ENCODE measurements at places on chromosomes 3 and 15. TPM values are rescaled to one million over a fixed set of nuclear protein-coding genes. Genes with fewer than 3 reads are reported as not detected.

Gene ADPRH
- total RNA-seq = 1.3 TPM

Gene SLC35A5
- total RNA-seq = 45.7 TPM

Gene CPLX3
- not detected for total RNA-seq

DNA sequence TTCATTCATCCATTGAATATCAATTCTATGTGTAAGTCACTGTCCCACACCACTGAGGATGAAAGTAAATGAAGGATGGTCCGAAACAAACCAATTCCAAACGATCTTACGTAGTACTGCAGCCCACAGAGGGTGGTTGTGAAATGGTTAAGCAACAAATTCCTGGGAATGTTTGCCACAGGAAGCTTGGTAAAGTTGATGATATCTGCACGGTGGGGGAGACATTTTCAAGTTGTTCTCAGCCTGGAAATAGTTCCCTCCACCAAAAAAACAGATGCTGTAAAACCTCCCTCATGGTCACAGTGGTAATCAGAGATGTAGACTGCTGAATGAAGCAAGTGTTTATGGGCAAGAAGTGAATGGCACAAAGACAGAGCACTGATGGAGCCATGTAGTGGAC, 35.9 kb upstream of the BNC1 start:
- DNase-seq = no peak

DNA sequence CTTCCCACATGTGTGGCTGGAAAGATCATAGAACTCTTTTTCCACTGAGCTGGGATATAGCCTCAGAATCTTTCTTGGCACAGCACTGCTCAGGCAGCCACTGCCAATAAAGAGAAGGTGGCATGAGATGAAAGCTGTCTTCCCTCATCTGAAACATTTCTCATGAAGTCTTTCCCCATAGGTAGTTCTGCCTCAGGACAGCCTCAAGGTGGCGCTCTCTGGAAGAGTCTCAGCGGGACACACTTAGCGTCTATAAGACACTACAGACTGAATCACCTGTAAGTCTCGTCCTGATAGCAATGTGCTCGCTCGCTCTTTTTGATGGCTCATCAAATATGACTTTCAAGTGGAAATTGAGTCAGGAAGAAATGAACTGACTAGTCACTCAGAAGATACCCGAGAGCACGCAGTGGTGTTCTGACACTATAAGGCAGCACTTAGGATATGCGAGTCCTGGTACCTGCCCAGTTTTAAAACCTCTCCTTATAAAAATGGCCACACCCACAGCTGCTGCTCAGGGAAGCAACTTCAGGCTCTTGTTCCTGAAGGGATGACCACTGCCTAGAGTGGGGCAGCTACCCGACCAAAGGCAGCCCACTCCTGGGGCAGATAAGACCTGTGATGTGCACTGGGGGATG, 269.5 kb downstream of the SUCLG2 start:
- no peak for DNase-seq

- DNase-seq = no peak
Observed at GRCh38 chr3:172018364-172018763, 21.0 kb upstream of the FNDC3B start.

GRCh38 chr15:28984421-28985315, 98.9 kb downstream of the APBA2 start:
- DNase-seq = peak; percentile 74

- no peak for DNase-seq
Observed at GRCh38 chr3:185709251-185709955, 115.4 kb downstream of the IGF2BP2 start.

DNA sequence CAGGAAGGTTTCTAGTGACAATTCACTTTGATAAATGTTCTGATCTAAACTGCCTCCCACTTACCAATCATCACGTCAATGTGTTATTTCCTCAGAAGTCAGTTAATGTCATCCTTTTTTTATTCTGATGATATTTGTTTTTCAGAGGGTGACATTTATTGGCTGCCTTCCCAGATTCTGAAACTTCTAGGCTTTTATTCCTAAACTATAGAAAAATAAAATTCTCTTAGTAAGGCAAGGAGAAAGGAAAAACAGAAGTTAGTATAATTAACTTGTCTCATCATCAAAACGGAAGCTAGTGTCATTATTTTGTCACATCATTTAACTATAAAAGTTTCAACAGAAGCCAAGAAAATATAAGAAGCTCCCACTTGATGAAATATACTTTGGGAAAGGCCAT, 100.0 kb upstream of the C3orf80 start:
- no peak for DNase-seq

- no peak for DNase-seq
Observed at GRCh38 chr3:59280113-59280512, 230.3 kb upstream of the CFAP20DC start.

DNA sequence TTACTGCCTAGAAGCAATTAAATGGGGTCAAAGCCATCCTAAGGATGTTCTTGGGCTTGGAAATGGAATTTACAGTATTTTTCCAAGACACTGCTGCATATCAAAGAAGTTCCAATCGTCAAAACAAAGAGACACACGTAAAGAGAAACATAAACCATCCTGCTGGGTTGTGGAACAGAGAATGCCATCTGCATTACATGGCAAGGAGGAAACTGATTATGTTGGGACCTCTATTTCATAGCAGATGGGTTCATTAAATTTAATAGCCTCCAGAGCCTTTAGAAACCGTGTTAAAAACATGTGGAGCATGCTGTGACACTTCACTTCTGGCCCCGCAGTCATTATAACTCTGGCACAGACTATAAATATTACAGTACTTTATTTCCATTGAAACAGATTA, 154.6 kb downstream of the LRTM1 start:
- no peak for DNase-seq

DNA sequence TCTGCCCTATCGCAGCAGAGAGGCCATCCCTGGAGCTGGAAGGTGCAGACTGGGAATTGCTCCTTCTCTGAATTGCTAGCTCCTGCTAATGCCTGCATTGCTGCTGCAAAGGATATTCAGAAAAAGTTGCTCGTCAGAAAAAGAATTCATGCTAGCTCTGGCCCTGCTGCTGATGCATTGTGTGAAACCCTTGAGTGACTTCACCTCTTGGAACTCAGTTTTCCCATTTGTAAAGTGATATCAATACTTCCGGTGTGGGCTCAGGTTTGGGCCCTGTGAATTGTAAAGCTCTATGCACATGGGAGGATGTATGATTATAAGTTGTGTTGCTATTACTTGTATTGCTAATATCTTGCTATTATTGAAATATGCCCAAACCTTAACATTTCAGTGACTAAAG, 11.4 kb downstream of the SQOR start:
- no peak for DNase-seq

DNA sequence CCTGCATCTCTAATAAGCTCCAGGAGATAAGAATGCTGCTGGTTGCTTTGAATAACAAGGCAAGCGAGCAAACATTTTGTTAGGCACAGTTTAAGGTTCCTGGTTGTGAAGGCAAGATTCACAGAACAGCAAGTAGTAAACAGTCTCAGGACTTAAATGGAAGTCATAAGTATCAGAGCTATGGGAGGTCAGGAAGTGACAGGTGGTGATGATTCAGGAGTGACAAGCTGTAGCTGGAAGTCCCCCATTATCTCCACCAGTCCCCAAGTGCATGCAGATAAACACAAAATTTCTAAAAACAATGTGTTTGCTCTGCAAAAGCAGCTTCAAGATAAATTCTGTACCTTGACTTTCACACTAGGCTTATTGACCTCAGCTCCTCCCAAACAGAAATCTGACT, 3.3 kb downstream of the FETUB start:
- DNase-seq = no peak

DNA sequence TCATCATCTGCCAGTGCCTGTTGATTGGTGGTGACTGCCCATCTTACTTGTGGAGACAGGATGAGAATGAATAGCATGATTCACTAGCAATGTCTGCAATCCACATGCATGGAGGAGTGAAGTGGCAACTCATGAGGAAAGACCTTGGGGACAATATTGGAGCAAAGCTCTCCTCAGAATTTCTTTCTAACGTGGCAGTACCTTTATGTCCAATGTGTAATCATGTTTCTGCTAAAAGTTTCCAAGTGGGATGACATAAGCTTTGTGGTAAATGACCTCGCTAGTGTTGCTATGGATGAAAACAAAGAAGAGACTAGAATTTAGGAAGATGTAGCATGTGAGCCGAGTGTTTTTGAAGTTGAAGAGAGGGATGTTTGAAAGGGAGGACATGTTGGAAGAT, 117.8 kb downstream of the CPNE4 start:
- no peak for DNase-seq

GRCh38 chr3:193805448-193805847, 212.4 kb downstream of the OPA1 start:
- DNase-seq = peak; percentile 32

- DNase-seq = no peak
Observed at GRCh38 chr15:62136911-62137865, 27.9 kb downstream of the C2CD4B start.

DNA sequence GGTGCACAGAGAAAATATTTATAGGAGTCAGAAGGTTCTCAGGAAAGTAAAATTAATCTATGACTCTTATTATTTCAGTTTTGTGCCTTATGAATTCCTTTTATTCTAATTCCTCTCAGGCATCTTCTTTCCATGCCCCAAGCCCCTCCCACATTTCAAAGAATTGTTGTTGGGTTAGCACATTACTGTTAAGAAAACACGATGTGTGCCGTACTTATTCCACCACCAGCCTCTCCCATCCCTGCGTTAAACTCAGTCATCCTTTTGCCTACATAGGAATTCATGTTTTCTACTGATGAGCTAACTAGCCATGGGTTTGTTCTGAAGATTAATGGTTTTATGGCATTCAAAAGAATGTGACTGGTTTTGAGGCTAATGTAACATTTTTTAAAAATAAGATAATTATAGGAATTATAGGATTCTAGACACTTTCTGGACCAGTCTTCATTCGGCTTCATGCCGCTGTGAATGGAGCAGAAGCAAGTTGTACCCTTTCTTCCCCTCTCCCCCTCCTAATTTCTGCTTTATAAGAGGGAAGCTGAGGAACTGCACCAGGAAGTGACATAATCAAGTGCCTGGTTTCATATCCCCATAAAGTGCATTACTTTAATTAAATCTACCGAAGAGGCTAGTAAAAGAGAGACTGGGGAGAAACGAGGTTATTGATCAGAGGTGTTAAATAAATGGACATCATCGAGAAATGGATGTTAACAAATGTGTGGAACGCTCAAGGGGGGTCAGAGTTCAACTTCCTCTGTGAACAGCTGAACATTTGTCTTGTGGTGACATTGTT, 12.3 kb upstream of the MB21D2 start:
- no peak for DNase-seq

DNA sequence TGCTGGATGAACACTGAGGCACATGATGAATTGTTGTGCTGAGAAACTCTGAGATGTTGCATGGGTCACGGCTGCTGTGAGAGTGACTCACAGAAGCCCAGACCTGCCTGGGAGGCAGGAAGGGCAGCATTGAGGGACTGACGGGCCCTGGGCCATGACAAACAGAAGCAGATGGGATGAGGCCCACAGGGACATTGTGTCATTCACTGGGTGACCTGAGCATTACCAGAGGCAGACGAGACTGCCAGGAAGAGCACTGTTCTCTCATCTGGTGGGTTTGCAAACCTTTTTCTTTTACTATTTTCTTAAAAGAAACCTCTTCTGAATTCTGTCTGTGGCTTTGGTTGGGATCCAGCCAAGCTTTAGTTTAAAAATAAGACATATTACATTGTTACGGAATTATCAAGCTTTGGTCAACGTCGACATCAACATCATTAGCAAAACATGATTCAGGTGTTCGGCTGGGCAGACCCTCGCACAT, 67.8 kb downstream of the BDH1 start:
- peak; percentile 92 for DNase-seq

GRCh38 chr3:72907731-72908620, 20.1 kb downstream of the GXYLT2 start:
- DNase-seq = no peak

- no peak for DNase-seq
Observed at GRCh38 chr3:160084998-160085397, 96.4 kb downstream of the IL12A start.

DNA sequence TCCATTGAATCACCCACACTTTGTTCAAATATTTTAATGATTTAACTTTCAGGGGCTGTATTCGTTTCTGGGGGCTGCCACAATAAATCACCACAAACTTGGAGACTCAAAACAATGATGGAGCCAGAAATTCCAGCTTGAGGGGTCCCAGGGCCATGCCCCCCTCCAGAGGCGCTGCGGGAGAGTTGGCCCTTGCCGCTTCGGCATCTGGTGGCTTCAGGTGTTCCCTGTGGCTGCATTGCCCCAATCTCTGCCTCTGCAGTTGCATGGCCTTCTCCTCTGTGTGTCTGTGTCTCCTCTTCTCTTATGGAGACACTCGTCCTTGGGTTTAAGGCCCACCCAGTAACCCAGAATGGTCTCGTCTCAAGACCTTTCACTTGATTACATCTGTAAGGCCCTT, 144.7 kb downstream of the CHSY1 start:
- DNase-seq = no peak

GRCh38 chr15:98286831-98287230, 326.3 kb downstream of the ARRDC4 start:
- DNase-seq = no peak

DNA sequence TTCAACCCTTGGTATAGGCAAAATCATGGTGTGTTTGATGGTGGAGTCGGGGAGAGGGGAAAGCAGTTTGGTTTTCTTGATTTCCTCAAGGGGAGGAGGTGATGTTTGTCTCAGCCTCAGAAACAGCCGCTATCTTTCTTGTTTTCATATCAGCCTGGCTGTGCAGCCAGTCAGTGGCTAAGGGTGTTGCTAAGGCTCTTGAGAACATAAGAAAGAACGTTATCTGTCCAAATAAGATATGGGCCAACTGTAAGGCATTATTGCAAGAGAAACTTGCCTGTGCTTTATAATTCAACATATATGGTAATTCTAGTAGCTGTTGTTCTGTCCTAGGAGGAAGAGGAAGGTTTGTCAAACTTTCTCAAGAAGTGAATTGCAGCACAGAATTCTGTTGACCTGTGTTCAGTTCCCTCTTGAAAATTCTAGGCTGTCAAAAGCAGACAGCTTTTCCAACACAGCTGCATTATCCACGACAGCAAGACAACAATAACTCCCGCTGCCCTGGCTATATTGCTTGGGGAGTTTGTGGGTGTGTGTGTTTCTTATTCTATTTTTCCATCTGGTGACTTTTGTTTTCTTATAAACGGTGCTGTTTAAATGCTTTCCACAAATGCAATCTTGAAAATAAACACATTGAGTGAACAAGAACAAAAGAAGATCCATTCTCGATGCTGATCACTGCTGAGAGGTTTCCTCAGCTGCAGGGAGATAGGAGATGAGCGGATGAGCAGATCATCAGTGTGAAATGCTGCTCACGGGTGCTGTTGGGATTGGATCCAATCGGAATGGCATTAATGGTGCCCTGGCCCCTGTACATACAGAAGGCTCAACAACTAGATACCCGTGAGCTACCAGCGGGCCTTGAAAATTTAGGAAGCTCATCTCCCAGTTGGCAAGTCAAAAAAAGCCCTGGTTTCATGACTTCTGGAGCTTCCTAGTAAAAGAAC, 90.8 kb upstream of the TNFAIP8L3 start:
- DNase-seq = no peak

All from SJSA1 (cell line).